AG10803 (cell line): ENCODE measurements at places on chromosomes 4 and X.

- peak; percentile 70 for DNase-seq
Measured at GRCh38 chr4:158322109-158322508, 111.8 kb downstream of the TMEM144 start.

GRCh38 chrX:66046612-66047235, 6.8 kb upstream of the VSIG4 start:
- no peak for DNase-seq

GRCh38 chrX:40263014-40263560, 165.3 kb upstream of the BCOR start:
- DNase-seq: peak; percentile 57

DNA sequence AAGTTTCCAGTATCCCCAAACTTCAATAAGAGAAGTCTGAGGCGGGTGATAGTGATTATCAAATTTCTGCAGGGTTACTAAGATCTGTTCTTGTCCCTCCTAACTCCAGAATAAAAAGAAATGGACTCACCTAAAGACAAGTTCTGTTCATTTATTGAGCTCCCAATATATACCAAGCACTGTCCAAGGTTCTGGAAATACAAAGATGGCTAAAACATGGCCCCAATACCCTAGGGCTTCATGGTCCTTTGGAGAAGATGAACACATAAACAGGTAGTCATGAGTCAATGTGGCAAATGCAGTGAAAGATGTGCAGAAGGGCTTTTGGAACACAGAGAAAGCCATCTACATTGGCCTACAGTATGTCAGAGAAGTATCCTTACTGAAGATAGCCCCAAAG, 231.2 kb downstream of the PPP1R2C start:
- no peak for DNase-seq

- DNase-seq: no peak
Measured at GRCh38 chr4:152104356-152104755, 343.5 kb upstream of the GATB start.

DNA sequence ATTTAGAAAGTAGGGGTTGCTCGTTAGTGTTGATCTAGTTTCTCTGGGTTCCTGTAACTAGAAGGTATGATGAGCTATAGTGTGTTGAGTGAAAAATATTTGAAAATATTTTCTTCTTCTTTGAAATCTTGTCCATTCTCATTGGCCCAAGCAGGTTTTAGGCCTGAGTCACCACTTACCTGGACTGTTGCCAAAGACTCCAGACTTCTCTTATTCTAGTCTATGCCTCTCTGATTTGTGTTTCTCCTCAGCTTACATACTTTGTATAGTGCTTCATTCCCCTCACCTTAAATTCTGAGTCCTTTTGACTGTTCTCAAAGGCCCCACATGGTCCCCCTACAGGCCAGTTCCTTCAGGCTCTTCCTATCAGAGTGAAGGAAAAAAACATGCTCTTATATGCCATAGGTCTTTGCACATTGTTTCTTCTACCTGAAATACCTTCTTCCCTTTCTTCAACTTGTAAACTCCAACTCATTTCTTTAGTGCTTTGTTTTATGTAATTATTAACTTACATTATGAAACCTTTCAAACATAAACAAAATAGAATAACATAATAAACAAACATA, 258.2 kb downstream of the PPP1R2C start:
- peak; percentile 67 for DNase-seq

GRCh38 chrX:72107841-72108595, 23.7 kb downstream of the RTL5 start:
- no peak for DNase-seq

DNA sequence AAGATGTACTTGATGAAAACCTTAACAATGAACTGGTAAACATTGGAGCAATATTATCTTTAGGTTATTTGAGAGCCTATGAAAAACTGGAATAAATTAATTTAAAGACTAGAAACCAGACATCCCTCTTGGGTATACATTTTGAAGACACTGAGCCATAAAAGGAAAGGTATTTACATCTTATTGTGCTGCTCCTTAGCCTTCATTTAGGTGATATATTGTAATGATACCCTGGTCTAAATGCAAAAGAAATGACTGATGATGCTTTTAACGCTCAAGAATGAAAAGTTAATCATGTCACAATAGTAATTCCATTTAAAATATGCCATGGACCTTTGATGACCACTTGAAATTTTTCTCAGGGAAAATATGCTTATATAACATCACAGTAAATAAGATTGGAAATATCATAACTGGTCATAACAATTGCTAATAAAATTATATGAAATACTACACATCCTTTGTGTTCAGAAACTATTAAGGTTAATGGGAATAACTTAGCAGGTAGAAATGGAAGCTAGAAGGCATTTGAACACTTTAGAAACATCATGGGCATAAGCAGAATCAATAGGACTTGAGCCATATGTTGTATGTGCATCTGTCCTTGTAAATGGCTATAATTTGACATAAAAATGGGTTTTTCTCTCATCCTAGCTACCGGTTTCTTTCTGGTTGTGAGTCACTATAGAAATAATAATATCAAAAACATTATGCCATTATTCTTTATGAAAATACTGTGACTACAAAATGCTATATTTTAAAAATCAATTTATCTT, 979.7 kb downstream of the RAPGEF2 start:
- no peak for DNase-seq

DNA sequence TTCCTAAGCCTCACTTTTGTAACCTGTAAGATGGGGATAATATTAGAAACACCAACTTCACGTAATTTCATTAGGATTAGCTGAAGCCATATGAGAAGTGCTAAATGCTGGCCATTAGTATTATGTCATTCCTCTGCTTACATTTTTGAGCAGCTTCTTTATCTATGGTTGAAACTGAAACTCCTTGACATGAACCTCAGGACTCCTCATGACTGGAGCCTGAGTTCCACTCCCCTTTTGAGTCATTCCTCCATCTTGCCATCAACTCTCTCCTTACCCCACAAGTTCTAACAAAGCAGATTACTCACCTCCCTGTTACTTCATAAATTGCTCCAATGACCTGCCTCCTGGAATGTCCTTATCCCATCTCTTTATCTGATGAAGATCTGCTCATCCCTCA, 123.2 kb upstream of the KCNIP4 start:
- no peak for DNase-seq

DNA sequence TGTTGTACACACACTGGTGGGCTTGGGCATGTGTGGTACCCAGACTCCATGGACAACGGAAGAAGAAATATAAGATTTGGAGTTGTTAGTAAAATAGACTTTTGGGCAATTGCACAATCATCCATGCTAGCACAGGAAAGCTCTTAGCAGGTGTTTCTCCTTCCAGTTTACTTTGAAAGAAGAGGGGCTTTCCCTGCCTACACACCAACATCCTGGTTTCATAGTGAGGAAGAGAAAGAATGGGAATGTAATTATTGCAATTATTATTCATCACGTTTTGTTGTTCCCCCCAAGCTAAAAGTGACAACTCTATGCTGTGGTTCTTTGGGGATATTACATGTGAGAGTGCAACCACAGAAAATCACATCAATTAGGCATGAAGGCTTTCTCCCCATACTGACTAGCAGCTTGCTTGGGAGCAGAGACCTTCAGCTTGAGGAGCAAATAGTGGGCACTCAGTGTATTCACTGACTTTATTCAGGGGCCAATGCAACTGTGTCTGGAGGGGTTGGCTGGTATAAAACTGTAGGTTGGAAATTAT, 57.2 kb upstream of the PUDP start:
- DNase-seq: no peak

DNA sequence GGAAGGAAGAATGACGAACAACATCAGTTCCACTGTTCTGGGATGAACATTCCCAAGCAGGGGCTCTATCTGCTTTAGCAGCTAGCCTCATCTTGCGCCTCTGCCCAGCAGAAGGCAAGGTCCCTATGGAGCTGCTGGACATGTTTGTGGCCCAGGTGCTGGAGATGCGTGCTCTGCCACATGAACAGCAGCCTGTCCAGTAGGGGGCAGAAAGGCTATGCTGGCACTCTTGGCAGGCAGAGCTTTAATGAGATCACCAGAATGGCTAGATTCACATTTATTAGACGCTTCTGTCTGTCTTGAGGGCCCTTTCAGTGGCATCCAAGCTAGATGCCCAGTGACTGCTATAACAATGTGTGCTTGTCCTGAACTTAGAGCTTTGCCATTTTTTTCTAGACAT, 1826.0 kb downstream of the STIM2 start:
- peak; percentile 4 for DNase-seq

- DNase-seq: no peak
Measured at GRCh38 chr4:177436456-177436855, 5.8 kb downstream of the AGA start.

DNA sequence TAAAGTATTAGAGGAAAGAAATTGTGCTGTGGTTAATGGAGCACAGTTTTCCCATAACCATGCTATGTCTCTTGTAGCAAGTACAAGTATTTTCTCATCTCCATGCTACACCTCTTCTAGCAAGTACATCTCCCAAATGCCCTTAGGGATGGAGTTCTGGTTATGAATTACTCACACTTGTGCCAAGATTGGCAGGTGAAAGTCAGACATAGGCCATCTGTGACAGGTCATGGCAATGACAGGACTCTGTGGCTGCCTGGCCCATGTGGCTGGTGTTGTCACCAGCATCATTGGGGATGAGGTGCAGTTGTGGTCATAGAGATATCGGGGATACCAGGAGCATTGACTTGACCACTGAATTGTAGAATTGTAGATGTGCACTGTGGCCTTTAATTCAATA, 310.2 kb downstream of the FAT4 start:
- DNase-seq: no peak

DNA sequence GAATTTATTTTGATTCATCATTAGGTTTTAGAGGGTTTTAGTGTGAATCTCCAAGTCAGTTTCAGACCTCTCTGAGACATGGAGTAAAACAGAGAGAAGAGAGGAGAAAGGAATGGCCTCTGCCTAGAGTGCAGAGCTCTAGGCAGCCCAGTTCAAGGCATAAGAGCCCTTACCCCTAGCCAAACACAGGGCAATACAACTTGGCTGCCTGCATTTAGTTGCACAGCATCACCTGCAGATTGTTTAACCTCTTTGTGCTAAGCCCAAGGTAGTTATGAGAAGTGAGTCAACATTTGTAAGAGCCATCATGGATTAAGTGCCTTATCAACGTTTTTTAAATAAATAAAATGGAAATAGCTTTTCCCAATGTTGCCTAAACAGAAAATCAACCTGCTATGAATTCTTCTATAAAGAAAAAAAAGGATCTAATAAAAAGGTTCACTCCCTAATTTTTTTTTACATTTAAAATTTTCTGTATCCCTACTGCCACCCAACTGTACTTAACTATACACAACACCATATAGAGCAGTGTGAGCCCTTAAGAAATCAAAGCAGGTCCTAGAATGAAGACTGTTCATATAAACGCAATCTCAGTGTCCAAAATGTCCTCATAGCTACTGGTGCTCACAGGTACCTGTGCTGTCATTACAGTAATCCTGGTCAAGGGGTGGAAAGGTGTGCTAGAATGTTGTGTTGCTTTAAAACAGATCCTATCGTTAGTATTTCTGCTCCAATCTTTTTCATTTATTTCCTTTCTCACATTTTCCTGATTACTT, 36.0 kb downstream of the PF4 start:
- DNase-seq: no peak

GRCh38 chr4:74545448-74545847, 100.5 kb downstream of the AREG start:
- peak; percentile 39 for DNase-seq

DNA sequence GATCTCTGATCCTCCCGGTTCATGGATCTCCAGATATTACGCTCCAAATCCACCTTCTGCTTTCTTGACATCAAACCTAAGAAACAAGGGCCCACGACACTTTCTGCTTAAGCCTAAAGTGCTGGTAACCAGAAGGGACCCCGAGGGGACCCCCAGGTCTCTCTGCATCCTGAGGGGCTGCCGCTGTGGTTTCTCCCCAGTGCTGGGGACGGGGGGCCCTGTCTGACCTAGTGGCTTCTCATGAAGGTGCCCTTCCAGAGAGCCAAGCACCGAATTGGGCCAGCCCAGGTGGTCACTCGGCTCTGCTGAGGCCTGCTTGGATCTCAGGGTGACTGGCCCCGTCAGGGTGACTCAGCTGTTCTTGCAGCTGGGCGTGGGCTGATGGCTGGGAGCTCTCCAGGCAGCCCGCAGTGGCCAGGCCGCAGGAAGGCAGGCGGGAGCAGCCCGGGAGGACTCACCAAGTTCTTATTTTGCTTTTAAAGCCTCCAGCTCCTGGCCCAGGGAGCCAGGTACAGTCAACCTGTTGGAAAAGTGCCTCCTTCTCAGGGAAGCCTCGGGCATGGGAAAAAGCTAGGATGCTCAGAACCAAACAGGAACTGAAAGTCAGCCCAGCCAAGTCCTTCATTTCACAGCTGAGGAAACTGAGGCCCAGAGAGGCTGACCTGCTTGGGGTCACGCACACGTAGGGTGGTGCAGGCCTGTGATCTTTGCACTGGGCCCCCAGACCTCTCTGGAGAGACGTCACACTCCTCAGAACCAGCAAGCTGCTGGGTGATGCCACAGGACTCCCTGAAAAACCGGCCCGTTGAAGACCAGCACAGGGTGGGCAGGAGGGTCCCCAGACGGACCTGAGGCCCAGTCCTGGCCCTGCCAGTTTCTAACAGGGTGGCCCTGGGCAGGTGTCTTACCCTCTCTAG, 16.7 kb downstream of the BLOC1S4 start:
- peak; percentile 93 for DNase-seq

GRCh38 chr4:88185906-88186305, 27.5 kb upstream of the ABCG2 start:
- DNase-seq: no peak

- DNase-seq: peak; percentile 19
Measured at GRCh38 chrX:151973060-151973661, 1.3 kb downstream of the GABRE start.

GRCh38 chr4:36716874-36717273, 435.5 kb downstream of the DTHD1 start:
- DNase-seq: no peak

- no peak for DNase-seq
Measured at GRCh38 chr4:89899152-89899551, 4.5 kb downstream of the MMRN1 start.

DNA sequence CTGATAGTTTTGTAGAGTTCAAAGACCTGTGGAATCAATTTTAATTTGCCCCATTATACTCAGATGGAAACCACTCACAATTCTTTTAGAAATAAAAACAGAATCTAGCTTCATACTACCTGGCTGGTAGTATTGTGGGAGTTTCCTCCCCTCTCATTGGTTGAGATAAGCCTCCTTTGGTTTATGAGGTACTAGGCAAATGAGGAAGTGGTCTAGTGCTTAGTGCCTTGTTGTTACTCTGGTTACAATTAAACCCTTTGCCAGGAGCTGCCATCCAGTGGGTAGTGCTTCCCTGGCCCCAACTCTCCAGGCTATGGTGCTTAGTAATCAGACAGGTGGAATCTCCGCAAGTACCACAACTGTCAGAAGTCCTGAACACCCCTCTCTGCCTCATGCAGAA, 118.3 kb downstream of the CDKL5 start:
- DNase-seq: no peak

- DNase-seq: peak; percentile 63
Measured at GRCh38 chr4:21885241-21885640, 63.3 kb downstream of the KCNIP4 start.

- DNase-seq: no peak
Measured at GRCh38 chr4:153185331-153185852, 18.9 kb upstream of the TRIM2 start.
